ENCODE measurements at places on chromosomes 2 and 18.

- no peak for DNase-seq
These were observed 15.7 kb upstream of the TEX51 start for GRCh38 chr2:126882736-126883665.

DNA sequence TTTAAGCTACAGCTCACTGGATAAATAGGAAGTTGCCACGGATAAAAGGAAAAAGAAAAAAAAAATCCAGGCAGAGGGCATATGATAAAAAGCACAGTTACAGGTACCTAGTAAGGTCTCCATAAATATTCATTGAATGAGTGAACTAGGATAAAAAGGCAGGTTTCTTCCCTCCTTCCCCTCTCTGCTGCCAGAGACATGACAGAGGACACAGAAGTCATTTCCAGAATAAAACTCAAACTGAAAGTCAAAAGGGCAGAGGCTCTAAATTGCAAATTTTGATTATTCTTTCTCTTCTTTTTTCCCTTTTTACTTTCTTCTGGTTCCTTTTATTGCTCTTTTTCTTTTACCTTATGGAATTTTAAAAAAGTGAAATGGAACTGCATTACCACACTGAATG lies 7.7 kb downstream of the CD302 start:
- no peak for DNase-seq

GRCh38 chr2:148546270-148546669 lies 98.3 kb upstream of the EPC2 start:
- DNase-seq: no peak

GRCh38 chr2:62738981-62739936 lies 33.7 kb downstream of the EHBP1 start:
- no peak for DNase-seq

GRCh38 chr2:191045141-191045540 lies 31.2 kb upstream of the STAT1 start:
- DNase-seq: no peak

GRCh38 chr2:85999061-85999831 lies 106.4 kb downstream of the POLR1A start:
- no peak for DNase-seq

- DNase-seq: no peak
These were observed 117.0 kb downstream of the ZBTB7C start for GRCh38 chr18:48292229-48292628.

DNA sequence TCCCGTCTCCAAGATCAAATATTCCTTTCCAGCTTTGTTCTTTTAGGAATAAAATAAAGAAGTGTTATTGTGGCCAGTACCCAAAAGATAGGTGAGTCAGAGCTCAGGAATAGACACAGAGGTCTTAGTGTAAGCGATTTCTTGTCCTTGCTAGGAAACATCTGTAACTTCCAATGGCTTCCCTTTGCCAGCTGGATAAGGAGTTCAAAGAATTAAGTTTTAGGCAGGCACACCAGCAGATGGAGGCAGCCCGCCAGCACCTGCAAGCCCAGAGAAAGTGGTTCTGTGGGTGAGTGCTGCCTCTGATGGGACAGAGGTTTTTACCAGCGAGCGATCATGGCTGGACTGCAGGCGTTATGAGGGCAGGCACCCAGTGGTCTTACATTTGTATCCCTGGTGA lies 125.4 kb downstream of the MGAT5 start:
- DNase-seq: no peak

DNA sequence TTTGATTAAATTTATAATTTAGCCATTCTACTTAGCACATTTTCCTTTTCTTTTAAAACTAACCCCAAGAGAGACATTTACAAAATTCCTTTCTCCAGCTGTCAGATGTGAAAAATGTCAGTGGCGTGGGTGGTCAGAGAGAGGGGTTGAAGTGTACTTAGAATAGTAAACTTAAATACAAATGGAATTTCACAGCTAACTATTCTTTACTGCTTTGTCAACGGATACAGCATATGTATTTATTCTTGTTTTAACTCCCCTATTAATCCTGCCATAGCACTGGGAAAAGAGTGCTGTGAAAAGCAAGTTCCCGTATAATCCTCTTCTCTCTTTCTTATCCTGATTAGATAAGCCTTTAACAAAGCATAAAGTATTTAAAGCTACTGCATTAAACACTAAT lies 191.4 kb upstream of the CHAC2 start:
- no peak for DNase-seq

DNA sequence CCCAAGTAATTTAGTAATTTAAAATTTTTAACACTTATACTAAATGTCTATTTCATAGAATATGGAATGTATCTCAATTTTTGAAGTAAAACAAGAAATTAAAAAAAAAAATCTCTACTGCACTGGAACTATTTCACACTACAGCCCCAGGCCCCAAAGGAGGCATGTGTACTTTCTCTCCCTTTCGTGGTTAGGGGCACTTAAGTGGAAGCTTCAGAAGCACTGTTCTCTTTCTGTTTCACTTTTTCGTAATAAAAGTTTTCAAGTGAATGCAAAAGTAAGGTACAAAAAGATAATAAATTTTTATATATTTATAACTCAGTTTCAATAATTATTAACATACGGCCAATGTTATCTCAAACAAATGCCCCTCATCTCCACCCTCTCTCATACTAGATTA lies 123.8 kb upstream of the STON1 start:
- no peak for DNase-seq

- DNase-seq: no peak
These were observed 132.3 kb upstream of the GALNT13 start for GRCh38 chr2:153739394-153739793.

DNA sequence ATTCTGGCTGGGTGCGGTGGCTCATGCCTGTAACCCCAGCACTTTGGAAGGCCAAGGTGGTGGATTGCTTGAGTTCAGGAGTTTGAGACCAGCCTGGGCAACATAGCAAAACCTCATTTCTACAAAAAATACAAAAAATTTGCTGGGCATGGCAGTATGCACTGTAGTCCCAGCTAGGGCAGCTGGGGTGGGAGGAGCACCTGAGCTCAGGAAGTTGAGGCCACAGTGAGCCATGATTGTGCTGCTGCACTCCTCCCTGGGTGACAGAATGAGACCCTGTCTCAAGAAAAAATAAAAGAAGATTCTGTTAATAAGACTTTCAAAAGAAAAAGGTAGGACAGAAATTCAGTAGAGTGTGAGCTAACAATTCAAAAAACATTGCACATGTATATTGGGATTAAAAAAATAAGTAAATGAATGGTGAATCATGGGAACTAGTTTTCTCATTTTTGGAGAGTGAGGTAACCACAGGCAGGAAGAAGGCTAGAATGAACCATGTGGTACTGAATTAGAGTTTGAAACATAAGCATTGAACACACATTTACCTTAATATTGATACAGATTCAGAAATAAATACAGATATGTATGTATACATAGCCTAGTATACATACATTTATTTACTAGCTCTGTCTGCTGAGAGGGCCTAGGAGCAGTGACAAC lies 53.5 kb downstream of the NCOA1 start:
- no peak for DNase-seq

DNA sequence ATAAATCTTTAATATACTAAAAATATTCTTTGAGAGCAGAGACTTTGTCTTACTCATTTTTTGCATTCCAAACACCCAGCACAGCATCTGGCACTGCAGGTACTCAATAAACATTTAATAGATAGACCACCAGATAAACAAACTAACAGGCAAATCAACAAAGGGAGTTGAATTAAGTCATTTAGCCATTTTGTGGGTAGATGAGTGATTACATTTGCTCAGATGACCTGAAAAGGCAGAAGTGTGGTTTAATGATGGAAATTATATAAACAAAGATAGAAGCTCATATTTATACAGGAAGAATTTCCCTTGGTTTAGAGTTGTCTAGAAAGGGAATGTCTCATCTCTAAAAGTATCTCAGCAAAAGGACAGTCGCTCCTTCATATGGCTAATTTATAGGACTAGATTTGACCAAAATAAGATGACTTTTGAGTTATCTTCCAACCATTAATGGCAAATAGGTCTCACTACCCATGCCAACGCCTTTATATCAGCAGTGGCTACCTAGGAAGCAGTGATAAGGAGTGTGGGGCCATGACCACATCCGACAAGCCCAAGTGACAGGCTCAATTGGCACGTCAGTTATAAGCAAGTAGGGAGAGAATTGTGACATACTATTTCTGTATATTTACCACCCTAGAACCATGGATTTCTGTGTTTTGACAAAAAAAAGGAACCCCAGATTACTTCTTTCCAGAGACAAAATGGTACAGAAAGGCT lies 173.5 kb downstream of the ATAD2B start:
- no peak for DNase-seq

DNA sequence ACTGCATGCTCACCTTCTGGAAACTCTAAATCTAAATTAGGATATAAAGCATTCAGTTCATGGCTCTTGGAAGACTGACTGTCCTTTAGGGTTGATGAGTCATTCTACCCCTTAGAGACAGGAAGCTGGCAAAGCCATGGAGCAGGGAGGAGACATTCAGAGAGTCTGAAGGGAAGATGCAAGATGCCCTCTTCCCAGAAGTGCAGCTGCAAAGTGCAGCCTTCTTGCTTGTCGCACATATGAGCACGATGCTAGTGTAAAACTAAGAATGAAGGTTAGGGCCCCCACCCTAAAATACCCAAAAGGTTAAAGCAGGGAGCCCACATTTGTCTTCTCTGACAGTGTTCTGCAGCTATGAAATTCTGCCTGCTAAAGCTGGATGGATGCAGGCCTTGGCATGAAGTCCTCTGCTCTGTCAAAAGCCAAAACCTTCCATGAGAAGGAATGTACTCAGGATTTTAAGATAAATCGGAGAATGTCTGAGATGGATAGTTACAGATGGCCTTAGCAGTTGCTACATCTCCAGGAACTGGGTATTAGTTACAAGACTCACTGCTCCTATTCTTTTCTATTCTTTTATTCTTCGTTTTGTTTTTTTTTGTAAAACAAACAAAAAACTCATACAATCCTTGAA lies 89.7 kb downstream of the POLE4 start:
- no peak for DNase-seq

DNA sequence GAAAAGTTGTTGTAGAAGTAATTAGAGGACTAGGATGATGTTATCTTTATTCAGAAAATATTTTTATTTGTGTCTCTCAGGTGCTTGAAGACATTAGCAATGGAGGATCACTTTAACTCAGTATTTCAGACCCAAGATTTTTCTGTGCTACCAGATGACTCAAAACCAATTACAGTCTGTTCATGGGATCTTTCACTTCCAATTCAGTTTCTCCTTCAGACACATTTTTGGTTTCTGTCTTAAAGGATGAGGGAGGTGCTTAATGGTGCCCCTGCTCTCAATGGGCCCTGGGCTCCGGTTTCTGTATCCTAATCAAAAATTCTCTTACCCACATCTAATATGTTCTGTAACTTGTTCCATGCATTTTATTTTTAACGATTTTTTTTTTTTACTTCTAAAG lies 53.7 kb upstream of the HDAC4 start:
- no peak for DNase-seq

DNA sequence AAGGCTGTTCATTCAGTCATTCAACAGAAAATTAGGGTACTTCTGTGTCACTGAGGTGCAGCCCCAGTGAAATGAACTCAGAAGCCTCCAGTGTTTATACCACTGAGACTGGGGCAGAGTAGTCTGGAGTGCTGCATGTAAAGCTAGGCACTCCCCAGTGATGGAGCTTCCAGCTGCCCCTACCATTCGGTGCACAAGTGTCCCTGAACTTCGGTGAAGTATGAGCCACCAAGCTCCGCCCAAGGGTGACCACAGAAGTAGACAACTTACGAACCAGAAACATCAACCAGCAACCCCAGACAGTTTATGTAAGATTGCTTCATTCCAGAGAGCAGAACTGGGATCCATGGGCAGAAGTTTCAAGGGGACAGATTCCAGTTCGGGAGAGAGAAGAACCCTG lies 70.6 kb upstream of the FOSL2 start:
- DNase-seq: no peak

- DNase-seq: no peak
These were observed 1.8 kb upstream of the TCF4 start for GRCh38 chr18:55589625-55590291.

DNA sequence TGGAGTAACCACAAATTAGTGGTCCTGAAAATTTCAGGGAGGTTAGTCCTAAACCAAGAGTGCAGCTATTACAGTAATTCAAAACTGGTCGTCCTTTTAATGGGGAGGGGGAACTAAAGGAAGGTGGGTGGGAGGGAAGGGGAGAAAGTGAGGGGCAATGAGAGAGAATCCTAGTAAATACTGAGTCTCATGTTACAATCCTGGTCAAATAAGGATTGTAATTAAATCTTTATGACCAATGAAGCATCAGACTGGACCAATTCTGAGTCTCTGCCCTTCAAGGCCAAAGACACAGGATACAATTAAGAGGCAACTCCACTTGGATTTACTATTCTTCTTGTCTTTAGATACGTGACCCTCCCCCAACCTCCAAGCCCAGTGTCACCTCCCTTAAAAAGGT lies 262.9 kb downstream of the BCL11A start:
- no peak for DNase-seq

DNA sequence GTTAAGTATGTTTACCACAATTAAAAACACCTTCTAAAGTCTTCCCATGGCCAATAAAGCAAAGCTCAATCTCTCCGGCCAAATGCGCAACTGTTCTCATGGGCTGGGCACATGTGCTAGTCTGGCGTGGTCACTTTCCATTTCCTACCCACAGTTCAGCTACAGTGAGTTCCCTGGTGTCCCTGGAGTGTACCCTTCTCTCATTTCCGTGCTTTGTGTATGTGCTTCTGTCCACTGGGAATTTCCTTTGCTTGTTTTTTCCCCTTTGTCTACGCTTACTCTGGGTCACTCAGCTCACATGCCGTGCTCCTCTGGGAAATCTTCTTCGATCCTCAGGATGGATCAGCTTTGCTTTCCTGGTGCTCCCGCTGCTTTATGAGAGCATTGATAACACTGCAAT lies 69.6 kb upstream of the GYPC start:
- DNase-seq: no peak

- DNase-seq: no peak
These were observed 1.1 kb upstream of the CRYGC start for GRCh38 chr2:208130712-208131110.

DNA sequence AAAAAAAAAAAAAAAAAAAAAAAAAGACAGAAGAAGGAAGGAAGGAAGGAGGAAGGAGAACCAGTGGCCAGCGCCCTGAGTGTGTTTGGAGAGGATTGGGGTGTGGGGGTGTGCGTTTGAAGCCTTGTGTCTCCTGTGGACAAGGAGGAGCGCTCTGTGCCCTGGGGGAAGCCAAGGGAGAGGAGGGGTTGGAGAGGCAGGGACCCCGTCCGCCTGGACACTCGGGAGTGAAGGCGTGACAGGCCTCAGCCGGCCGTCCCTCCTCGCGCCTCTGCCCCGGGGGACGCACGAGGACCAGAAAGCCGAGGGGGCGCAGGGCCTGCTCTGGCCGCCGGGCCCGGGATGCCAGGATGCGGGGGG lies 44.9 kb downstream of the SERTAD2 start:
- DNase-seq: peak; percentile 13

DNA sequence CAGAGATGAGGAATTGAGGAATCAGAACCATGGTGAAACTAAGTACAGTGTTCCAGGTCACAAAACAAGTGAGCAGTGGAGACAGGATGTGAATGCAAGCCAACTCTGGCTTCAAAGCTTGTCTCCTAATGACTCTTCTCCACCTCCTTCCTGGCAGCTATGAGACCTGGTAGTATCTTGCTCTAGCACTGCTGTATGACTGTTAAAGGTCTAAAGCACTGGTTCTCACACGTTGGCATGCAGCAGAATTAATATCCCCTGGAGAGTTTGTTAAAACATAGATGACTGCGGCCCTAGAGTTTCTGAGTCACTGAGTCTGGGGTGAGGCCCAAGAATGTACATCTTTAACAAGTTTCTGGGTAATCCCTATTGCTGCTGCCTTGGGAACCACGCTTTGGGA lies 63.3 kb downstream of the SUCLG1 start:
- DNase-seq: no peak

All from T47D (cell line).